ENCODE measurements at places on chromosomes 1 and 21. TPM values are rescaled to one million over a fixed set of nuclear protein-coding genes. Genes with fewer than 3 reads are reported as not detected.
A peak's percentile ranks its signal among the peaks of the same experiment; 100 is the strongest.

DNA sequence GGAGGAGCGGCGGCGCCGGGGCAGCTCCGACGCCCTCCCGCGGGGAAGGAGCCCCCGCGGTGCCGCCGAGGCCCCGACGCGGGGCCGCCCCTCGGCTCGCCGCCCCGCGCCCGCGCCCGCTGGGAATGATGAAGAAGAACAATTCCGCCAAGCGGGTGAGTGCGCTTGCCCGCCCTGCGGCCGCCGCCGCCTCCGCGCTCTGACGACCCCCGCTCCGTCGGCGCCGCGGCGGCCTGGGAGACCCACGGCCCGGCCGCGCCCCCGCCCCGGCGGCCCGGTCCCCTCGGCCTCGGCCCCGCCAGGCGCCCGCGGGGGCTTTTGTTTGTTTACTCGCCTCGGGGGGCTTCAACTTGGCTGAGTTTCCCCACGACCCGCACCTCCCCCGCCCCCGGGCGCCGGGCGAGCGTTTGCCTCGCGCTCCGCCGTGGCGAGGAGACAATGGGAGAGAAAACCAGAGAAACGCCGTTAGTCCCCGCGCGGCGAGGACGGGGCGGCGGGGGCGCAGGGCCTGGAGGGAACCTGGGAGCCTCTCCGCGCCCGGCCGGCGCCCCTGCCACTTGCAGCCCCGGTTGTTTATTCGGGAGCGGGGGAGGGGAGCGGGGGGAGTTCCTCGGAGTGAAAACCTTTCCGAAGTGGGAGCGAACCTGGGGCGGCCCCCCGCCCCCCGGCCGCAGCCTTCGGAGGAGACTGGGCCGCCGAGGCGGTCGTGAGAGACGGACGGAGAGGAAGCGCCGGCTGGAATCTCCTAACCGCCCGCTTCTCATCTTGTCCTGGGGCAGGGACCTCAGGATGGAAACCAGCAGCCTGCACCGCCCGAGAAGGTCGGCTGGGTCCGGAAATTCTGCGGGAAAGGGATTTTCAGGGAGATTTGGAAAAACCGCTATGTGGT is 661 bp downstream of the PLEKHO1 start:
- peaks cover 21% of the 10 kb centered on the region for H3K4me1 ChIP-seq
- H3K27me3 ChIP-seq = no peaks in the 10 kb centered on the region
- no peaks in the 10 kb centered on the region for H3K36me3 ChIP-seq
- peak overlapping the region; percentile 77 for H3K27ac ChIP-seq
- no peak for DNase-seq

OR2T27 gene
- not detected for total RNA-seq

DNA sequence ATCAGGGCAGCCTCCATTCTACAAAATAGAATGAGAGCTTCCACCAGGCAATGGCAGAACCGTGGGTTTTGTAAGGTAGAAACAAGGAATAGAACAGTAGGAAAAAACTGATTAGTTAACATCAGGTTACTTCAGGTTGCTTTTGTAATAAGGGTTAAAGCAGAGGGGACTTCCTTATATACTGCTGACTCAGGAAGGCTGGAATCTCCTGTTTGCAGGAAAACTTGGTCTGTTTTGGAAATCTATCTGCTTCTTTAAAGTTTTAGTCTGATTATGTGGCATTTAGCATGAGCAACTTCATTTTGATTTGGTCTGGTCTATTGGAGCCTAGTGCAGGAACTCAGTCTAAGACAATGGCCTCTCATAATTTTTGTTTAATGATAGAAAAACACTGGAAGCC is 32.7 kb upstream of the RAB4A start:
- H3K4me1 ChIP-seq = no peaks in the 10 kb centered on the region
- H3K27me3 ChIP-seq = no peaks in the 10 kb centered on the region
- no peak overlapping the region for H3K27ac ChIP-seq
- H3K36me3 ChIP-seq = no peaks in the 10 kb centered on the region
- DNase-seq = no peak

CTTNBP2NL gene
- total RNA-seq = 0.90 TPM

DNA sequence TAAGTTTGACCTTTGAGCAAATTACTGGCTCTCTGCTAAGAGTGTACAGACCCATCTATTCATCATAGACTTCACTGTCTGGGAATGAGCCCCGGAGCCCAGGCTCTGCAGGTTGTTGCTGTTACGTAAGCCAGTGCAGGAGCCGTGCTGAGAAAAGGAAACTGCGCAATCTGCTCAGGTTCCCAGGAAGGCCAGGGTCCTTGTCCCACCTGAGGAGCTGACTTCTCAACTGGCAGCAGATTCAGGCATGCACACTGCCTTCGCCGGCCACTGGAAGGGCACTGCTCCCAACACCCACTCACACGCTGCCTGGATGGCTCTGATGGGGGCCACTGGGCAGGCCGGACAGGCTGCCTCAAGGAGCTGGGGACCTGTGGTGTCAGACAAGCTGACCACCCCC is 19.5 kb downstream of the RCAN1 start:
- H3K36me3 ChIP-seq = no peaks in the 10 kb centered on the region
- H3K4me3 ChIP-seq = no peak overlapping the region
- H3K4me1 ChIP-seq = no peaks in the 10 kb centered on the region
- DNase-seq = no peak
- H3K27ac ChIP-seq = no peak overlapping the region

Data from naive thymus-derived CD4-positive, alpha-beta T cell (primary cell).